ENCODE measurements at places on chromosomes 5 and 9.

DNA sequence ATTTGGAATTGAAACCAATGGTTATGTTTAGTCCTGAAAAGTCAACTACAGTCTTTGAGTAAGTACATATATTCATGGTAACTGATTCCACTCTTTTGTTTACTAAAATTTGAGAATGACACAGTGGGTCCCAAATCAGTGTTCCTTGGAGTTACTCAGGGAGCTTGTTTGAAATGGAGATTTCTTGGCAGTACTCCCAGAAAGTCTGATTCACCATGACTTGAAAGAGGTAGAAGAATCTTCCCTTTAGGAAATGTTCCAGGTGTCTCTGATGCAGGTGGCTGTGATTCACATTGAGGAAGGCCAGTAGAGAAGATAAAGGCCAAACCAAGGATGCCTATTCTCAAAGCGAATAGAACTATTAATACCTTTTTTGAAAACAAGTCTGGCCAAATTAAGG is 1078.3 kb downstream of the CDH12 start:
- DNase-seq, result no peak

GRCh38 chr9:6106711-6107339 is 91.4 kb upstream of the RANBP6 start:
- no peak for DNase-seq

DNA sequence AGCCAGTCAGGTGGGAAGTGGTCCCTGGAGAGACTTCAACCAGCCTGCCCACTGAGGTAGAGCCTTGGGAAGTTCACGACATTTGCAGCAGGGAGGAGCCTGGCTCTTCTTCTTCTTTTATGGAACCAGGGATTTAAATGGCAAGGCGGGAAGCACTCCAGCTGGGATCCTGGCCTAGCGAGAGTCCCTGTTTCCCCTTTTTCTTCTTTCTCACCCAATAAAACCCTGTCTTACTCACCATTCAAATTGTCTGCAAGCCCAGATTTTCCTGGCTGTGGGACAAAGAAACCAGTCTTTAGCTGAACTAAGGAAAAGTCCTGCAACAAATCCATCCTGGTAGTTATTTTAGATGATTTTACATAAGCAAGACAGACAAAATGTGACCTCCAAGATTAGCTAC is 503.7 kb downstream of the CDH10 start:
- no peak for DNase-seq

GRCh38 chr5:81904166-81904565 is 67.7 kb upstream of the ATG10 start:
- no peak for DNase-seq

DNA sequence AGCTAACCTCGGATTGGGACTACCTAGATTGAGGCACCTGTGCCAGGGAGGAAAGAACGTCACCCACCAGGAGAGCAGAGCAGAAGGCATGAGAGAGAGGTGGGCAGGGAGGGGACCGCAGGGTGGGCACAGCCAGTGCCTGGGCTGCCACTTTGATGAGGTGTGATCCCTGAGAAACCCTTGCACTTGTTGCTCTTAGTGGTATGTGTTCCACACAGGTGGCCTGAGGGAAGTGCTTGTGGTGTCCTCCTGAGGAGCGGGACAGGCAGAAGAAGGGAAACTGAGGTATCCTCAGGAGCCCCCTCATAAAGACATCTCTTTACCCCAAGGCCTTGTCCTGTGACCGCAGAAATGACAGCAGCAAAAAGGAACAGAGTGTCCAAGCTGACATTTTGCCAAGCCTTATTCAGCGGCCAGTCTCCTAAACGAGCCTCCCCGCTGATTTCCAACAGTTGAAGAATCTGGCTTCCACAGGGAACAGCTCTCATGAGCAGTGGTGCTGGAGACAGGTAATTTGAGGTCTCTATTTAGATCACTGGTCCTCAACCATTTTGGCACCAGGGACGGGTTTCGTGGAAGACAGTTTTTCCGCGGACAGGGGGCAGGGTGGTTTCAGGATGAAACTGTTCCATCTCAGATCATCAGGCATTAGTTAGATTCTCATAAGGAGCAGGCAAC is 82.4 kb downstream of the FOXD1 start:
- DNase-seq, result no peak

- DNase-seq, result no peak
Measured at GRCh38 chr5:15116996-15117395, 245.4 kb upstream of the ANKH start.

GRCh38 chr5:3226196-3226920 is 369.3 kb upstream of the IRX1 start:
- no peak for DNase-seq

GRCh38 chr5:44885903-44886302 is 77.2 kb downstream of the MRPS30 start:
- no peak for DNase-seq

GRCh38 chr5:40447438-40447837 is 232.3 kb upstream of the PTGER4 start:
- DNase-seq, result no peak

DNA sequence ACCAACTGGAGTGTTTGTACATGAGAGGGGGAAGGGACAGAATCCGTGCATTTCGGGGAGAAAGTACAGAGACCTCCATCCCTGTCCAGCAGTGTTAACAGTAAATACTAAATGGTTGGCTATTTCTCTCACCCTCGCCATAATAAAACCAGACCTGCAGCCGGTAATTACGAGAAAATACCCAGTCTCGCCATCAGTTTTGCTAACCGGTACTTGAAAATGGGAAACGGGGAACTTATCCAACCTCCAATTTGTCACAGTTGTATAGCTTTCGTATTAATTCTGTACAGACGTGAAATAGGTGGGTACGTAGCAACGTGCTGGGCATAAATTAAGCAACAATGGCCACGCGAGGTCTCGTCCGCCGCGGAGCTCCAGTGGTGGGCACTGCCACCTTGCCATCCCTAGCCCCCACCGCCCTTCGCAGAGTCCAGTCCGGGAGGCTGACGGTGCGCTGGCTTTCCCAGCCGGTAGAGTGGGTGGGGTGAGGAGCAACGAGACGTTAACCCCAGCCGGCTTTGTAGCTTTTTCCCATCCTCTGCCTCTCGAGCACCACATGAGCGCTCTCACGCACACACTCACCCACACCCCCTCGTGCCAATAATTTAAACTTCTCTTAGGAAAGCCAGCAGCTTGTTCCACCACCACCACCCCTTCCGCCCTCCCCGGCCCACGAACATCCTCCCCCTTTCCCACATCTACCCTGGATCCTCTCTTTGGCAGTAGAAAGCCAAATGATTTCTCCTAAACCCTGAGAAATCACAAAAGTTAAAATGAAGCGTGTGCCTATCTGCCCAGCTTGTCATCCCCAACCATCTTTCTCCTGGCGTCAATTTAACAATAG is 1.8 kb downstream of the ELAVL2 start:
- DNase-seq, result no peak

DNA sequence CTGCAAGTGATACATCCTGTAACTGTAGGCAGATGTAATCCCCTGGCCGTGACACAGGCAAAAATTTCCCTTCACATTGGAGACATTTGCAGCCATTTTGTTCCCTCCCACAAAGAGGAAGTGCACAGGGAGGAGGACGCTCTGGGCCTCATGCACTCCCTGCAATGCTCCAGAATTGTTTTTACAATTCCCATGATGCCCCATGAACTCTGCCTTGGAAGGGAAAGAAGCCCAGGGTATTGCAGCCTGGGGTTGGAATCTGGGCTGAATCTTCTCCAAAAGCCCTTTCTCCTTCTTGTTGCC is 491.7 kb downstream of the CCDC171 start:
- no peak for DNase-seq

DNA sequence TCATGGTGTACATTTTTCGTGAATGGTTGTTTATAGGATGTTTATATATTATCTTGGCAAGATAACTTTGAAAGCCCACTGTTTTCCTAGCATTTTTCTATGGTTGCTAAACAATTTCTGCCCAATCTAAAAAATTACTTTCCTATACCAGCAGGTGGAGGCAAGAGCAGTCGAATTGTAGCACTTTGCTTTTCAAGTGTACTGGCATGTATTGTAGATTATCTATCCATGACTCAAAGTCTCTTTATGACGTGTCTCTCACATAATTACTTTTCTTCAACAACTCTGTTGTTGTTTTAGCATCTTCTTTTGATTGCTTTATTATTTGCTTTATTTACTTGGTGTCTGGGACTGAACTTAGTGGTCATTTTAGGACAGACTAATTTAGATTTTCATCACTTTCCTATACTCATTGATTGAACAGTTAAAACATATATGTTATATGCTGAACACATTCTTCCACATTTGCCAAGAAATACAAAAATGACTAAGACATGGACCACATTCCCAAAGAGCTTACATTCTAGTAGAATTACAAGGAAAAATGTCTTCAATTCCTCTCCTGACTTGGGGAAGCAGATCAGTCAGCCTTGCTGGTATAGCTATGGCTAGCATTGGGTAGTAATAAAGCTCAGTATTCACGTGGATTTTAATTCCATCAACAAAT is 20.7 kb downstream of the NLN start:
- no peak for DNase-seq

DNA sequence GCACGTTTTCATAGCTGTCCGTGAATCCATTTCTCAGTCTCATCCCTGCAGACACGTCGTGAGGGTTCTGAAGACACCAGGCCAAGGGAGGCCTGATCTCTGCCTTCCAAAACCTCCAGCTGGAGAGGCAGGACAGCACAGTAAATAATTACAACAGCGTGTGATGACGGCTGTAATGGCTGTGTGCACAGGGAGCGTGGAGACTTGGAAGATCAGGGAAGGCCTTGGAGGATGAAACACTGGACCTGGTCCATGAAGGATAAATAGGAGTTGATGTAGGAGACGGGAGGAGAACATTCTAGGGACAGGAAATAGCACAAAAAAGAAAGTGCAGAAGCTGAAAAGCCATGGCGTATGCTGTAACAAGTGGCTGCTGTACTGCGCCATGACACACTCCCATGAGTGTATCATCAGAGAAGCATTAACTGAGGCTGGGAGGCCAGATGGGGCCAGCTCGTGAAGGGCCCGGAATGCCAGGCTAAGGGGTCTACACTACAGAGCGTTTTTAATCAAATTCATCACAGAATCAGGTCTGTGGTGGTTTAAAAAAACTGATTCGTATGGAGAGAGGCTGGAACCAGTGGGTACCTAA is 97.2 kb downstream of the CRB2 start:
- DNase-seq, result no peak

DNA sequence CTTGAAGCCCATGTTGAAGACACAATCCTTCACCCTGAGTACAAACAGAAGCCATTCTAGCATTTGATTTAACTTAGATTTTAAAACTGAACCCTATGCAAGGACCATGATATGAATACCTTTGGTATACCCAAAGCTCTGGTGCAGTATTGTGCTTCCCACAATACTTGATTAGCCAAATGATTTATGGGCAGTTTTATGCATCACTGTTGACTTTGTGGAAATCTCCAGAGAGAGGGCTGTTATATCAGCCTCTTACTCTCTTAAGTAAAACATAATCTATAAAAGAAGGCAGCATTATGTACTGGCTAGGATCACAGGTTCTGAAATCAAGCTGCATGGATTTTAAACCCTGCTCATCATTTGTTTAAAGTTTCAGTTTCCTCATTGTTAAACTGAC is 762.8 kb downstream of the EFNA5 start:
- DNase-seq, result no peak

DNA sequence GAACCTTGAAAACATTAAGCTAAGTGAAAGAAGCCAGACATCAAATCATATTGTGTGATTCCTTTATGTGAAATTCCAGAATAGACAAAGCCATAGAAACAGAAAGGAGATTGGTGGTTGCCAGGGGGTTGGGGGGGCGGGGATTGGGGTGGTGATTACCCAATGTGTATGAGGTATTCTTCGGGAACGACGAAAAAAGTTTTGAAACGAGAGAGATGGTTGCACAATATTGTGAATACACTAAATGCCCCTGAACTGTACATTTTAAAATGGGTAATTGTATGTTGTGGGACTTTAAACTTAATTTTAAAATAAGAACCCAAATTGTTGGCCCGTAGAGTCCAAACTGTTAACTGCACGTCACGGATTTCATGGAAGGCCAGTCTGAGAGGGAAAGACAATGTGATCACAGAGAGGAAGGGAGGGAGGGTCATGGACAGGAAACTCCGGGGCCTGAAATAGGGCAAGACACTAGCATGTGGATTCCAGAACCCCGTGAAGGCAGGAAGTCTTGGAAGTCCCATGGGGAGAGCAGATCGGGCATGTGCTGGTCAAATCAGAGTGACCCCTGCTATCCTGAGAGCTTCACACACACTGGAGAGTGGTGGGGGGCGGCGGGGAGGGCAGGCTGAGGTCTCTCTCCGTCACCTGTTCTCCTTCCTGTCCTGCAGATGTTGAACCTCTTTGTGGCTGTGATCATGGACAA is 218.4 kb downstream of the CACNA1B start:
- no peak for DNase-seq

GRCh38 chr5:38892363-38892762 is 46.6 kb downstream of the OSMR start:
- no peak for DNase-seq

DNA sequence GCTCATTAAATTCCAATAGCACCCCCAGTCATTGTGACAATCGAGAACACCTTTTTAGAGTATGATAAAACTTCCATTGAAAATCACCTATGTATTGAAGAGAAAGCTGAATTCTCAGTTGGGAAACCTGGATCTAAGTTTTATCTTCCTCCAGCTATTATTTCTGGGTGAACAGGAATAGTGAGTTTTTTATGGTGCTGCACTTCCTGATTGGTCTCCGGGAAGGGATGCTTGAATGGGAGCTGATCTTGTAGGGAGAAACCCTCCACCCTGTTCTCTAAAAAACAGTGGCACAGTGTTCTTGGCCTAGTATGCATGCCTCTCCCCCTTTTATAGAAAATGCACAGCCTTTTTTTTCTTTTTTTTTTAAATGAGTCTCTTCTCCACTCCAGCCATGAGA is 112.2 kb downstream of the ACTBL2 start:
- no peak for DNase-seq

GRCh38 chr9:113587471-113588031 is 124.0 kb downstream of the RGS3 start:
- DNase-seq, result no peak

DNA sequence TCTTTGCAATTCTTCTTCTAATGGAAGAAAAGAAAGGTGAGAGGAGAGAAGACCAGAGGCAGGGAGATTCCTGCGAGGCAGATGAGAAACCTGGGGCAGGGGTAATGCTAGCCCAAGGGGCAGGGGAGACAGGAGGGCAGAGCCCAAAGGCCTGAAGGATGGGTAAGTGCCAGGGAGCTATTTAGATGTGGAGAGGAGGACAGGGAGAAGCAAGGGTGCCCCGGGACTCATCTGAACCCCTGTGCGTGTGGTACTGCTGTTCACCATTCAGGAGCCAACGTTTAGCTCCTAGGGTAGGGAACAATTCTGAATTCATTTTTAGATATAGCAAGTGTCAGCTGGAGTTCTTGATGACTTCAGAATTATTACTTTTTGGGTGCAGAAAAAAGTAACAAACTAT is 122.7 kb upstream of the ALDH1B1 start:
- no peak for DNase-seq
